ENCODE measurements at places on chromosomes 6 and 20.

DNA sequence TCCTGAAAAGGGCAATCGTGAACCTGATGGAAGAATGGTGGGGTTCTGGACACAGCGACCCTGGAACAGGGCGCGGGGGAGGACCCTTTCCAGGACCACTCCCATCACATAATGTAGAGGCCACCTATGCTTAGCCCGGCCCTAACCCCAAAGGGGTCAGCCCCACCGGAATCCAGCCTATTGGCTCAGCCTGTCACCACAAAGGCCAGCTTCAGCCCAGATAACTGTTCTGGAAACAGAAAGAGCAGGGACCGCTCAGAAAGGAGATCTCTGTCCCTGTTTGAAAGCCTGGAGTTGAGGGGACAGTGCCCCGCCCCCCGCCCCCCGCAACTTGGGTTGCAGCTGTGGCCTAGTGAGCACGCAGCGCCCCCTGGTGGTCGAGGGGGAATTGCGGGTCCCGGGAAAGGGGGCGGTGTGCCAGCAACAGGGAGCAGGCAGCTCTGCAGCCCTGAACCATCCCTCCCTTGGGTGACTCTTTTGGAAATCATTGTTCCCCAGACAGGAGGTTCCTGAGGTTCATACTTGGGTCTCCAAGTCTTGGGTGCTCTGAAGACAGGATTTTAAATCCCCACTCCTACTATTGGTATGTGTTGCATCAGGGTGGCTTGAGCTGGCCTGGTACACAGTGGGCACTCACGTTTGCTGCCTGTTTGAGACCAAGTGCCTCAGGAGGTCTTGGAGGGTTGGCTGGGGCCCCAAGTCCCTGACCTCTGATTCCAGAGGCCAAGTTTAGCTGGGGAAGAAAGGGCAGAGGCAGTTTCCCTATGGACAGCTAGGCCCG, 1.5 kb downstream of the SIGLEC1 start:
- DNase-seq = no peak

DNA sequence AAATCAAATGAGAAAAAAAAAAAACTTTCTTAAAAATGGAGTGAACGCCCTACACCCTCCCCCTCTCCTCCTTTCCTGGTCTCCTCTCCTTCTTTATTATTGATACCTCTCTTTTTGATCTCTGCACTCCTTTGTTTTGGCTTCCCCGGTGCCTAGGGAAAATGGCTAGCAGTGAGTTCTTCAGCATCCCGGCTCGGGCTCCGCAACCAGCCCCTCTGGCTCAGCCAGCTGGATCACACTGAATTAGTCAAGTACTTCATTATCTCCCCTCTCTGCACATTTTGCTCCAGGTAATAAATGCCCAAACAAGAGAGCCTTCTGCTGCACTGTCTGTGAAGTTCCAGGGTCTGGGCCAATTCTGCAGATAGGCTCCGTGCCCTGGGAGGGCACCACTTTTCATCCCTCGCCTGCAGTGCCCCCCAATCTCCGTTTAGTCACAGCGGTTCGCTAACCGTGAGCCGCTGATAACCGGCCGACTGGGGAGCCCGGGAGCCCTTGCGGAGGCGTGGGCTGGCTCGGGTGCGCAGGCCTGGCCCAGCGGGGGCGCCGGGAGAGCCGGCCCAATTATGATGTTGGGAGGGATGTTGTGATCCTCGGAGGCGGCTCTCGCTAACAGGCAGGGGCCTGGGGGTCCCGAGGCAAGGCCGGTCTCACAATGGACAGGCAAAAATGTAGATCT, 301.9 kb downstream of the TFAP2A start:
- no peak for DNase-seq

DNA sequence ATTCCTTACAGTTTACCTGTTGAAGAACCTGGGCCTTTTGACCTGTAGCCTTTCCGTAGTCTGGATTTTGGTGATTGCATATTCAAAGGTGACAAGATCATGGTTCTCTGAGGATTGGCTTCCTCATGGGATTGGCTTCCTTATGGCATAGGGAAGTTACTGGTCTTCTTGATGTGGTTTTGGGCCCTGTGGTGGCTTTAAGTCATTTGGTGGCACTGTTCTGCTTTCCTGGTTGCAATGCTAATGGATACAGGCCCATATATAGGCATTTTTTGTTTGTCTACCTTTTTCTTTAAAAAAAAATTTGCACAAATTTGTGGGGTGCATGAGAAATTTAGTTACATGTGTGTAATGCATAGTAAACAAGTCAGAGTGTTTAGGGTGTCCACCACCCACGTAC, 185.7 kb downstream of the CDKAL1 start:
- DNase-seq = no peak

DNA sequence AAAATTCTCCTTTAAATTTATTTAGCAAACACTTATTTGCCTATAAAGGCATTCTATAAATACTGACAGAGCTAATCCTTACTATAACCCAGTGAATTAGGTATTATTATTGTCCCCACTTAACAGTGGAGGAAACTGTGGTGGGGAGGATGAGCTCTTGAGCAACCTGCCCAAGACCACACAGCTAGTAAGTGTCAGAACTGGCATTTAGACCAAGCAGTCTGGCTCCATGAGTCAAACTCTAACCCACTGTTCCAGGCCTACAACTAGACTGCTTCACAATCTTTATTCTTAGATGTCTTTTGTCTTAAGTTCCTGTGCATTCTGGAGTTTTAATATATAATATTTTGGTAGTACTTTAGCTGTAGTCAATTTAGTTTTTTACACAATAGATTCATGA, 530.8 kb downstream of the BCKDHB start:
- no peak for DNase-seq

DNA sequence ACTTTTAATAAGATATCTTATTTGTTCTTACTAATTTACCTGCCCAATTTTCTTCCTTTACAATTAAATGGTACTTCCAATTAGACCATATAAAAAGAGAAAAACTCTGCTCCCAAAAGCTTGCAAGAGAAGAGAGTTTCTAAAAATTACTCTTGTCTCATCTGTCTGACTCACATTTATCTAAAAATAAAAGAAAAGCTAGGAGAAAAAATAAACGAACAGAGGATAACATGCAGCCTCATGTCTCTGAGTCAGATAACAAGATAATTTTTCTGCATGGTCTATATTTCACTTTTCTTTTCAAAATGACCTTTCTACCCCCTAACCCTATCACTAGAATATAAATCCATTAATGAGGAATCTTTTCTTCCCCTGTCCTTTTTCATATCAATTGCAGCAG, 127.2 kb upstream of the TCF21 start:
- no peak for DNase-seq

- no peak for DNase-seq
These were observed 24.2 kb upstream of the PNPLA1 start for GRCh38 chr6:36245572-36246061.

DNA sequence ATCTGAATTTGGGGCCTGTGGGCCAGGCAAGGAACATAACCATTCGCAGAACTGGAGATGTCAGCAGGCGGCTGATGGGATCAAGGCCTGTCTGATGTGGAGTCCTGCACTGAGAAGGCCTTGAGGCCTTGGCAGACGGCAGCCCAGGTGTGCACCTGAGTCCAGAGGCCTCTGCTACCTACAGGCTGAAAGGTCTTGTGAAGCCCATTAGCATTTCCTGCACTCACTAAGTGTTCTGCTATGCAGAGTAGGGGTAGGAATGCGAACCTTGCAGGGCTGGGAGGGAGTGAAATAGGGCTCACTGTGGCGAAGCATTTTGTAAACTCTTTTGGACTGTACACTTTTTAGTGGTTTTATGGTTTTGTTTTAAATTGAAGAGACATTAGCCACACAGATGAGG, 48.3 kb upstream of the RNF24 start:
- DNase-seq = no peak

GRCh38 chr6:146915671-146916127, 288.5 kb upstream of the STXBP5 start:
- DNase-seq = no peak

GRCh38 chr6:154388803-154389202, 32.2 kb upstream of the IPCEF1 start:
- no peak for DNase-seq

- DNase-seq = no peak
These were observed 176.6 kb upstream of the TAB2 start for GRCh38 chr6:149140910-149141290.

- no peak for DNase-seq
These were observed 545.6 kb downstream of the HDGFL1 start for GRCh38 chr6:23114812-23115504.

GRCh38 chr6:129133770-129134192, 250.8 kb downstream of the LAMA2 start:
- DNase-seq = no peak

- DNase-seq = no peak
These were observed 69.6 kb downstream of the SSR1 start for GRCh38 chr6:7243179-7243981.

DNA sequence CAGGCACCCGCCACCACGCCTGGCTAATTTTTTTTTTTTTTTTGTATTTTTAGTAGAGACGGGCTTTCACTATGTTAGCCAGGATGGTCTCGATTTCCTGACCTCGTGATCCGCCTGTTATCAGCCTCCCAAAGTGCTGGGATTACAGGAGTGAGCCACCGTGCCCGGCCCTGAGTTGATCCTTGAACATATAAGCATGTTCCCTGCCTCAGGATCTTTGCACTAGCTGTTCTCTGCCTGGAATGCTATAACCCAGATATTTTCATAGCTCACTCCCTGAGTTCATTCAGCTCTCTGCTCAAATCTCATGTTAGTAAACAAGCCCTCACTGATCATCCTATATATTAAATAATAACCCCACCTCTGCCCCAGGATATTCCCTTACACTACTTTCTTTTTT, 9.0 kb upstream of the DLK2 start:
- DNase-seq = no peak

DNA sequence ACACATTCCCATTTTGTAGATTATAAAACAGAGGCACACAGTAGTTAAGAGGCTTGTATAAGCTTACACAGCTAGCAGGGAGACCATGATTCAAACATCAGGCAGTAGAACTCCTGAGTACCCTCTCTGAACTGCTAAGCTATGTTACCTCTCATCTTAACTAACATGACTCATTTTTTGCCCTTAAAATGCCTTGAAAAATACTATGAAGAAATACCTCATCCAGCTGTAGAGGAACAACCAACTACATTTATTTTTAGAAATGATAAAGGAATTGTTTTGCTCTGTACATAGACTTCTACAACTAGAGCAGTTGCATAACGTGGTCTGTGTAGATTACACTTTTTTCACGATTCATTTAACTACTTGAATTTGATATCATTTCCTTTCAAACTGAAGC, 102.1 kb downstream of the FLRT3 start:
- DNase-seq = no peak

GRCh38 chr6:21914121-21914973, 320.8 kb downstream of the SOX4 start:
- DNase-seq = no peak

DNA sequence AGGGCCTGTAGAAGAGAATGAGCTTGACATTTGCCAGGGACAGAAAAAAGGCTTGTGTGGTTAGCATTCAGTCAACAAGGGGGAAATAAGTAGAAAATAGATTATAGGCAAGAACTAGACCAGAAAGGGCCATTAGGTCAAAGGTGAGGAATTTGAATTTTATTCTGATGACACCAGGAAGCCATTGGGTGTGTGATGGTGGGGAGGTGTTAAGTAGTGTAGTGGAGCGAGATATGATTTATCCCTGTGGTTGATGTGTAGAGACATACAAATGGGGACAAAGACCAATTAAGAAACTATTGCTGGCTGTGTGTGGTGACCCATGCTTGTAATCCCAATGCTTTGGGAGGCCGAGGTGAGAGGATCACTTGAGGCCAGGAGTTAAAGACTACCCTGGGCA, 11.0 kb downstream of the DSTN start:
- no peak for DNase-seq

DNA sequence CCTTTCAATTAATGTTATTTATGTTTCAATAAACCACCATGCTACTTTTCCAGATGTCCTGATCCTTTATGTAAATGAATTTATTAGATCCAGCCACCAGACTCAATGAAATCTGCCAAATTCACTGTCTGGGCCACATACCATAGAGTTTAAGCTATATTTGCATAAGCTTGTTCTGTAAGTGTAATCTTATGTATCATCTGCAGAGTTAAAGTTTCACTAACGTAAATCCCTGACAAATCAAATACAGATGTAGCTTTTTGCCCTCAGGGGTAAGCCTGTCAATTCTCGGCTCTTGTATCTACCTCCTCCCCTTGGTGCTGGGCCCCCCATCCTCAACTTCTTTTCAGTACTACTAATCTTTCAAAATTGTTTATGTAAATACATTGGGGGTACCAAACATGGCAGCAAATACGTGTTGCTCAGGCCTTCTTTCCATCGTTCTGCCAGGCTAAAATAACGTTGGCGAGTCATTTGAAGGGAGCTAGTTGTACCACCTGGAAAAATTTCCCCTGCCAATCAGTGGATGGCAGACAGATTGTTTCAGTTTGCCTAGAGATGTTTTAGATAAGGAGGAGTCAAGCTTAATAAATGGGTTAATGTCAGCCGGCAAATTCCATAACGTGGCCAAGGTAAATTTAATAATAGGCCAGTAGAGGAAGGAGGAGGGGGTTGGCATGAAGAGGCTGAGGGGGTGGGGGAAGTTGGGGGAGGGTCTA, 79.6 kb downstream of the RPS12 start:
- DNase-seq = no peak

DNA sequence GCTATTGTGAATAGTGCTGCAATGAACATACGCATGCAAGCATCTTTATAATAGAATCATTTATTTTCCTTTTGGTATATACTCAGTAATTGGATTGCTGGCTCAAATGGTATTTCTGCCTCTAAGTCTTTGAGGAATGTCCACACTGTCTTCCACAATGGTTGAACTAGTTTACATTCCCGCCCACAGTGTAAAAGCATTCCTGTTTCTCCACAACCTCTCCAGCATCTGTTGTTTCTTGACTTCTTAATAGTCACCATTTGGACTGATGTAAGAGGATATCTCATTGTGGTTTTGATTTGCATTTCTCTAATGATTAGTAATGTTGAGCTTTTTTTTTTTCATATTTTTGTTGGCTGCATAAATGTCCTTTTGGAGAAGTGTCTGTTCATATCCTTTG, 208.7 kb downstream of the PHF3 start:
- no peak for DNase-seq

DNA sequence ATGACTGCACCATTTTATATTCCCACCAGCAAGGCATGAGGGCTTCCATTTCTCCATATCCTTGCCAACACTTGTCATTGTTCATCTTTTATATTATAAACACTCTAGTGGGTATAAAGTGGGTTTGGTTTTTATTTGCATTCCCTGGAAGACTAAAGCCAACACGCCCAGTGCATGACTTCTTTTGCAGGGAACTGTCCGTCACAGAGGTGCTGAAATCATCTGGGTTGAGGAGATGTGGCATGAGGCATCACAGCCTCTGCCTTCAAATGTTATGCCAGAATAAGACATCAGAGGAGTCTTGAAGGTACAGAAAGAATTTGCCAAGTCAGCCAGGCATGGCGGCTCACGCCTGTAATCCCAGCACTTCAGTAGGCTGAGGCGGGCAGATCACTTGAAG, 29.9 kb upstream of the FAM210B start:
- DNase-seq = no peak

- DNase-seq = no peak
These were observed 400.8 kb downstream of the SMOC2 start for GRCh38 chr6:168841609-168842278.

- no peak for DNase-seq
These were observed 36.1 kb downstream of the NKX2-4 start for GRCh38 chr20:21361266-21361665.

- DNase-seq = no peak
These were observed 32.1 kb upstream of the COL21A1 start for GRCh38 chr6:56279331-56280080.

GRCh38 chr6:20417819-20418218, 16.1 kb downstream of the E2F3 start:
- DNase-seq = no peak

- DNase-seq = no peak
These were observed 62.1 kb downstream of the OTOR start for GRCh38 chr20:16810216-16810615.

Measured in cerebellar nuclear complex (tissue), 1 donor.